Activated naive CD4-positive, alpha-beta T cell treated with Interleukin-2 at 50 U/mL for 16 hours (primary cell): ENCODE measurements at places on chromosomes 12 and 14.

GRCh38 chr12:93015871-93016751 is 87.0 kb upstream of the EEA1 start:
- no peak for DNase-seq

DNA sequence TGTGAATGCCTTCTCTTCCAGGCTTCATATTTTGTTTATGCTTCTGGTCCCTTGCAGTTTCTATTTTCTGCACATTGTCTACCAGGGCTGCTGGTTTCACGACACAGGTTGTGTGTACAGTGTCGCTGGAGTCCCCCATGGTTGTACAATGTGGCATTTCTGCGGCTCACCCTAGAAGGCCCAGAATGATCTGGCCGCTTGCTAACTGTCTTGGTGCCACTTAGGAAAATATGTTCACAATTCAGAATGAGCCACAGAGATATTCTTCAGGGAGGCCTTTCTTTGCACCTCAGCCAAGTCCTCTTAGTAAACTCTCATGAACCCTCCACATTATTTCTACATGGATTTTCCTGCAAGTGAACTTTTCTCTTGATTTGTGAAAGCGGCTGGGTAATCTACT is 195.4 kb downstream of the SUDS3 start:
- DNase-seq, result no peak

DNA sequence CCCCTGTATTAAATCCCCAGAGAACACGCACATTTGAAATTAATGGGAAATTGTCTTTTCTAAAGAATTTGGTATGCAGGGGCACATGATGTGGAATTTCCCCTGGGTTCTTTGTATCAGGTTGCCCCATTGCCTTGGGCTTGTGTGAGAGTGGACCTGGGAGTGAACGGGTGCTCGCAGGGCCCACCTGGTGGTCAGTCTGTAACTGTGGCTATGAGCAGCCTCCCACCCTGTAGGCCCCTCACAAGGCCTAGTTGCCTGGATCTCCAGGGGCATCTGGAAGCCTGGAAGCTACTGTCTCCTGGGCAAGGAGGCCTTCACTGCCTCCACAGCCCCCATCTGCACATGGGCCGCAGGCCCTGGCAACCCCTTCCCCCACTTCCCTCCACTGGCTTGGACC is 96.7 kb downstream of the SLC25A47 start:
- DNase-seq, result no peak

DNA sequence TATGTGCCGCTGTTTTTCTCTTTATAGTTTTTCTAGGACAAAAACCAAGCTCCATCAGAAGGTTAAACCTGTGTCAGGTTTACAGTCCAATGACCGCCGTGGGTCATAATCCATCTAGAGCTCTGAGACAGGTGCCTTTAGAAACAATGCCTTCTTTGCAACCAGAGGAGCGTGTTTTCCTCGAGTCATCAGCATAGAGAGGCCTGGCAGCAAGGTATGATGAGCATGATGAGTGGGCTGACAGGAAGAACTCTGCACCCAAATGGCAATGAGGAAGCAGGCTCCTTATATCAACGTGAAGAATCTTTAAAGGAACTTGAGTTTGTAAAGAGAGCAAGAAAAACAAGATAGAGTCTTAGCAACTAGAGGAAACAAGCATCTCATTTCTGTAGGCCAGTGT is 60.5 kb upstream of the NUDT4 start:
- no peak for DNase-seq
